ENCODE measurements at places on chromosomes 2 and 18. TPM values are rescaled to one million over a fixed set of nuclear protein-coding genes. Genes with fewer than 3 reads are reported as not detected.
A peak's percentile ranks its signal among the peaks of the same experiment; 100 is the strongest.

GRCh38 chr2:168471163-168471475, 15.0 kb downstream of the CERS6 start:
- no peaks in the 10 kb centered on the region for H3K4me1 ChIP-seq
- H3K27ac ChIP-seq: no peak overlapping the region
- H3K4me3 ChIP-seq: no peak overlapping the region
- DNase-seq: no peak
- H3K36me3 ChIP-seq: no peaks in the 10 kb centered on the region

- no peak overlapping the region for H3K4me3 ChIP-seq
- no peaks in the 10 kb centered on the region for H3K27me3 ChIP-seq
- no peak overlapping the region for H3K27ac ChIP-seq
- H3K4me1 ChIP-seq: no peaks in the 10 kb centered on the region
Observed at GRCh38 chr2:168169097-168169745, 78.2 kb downstream of the STK39 start.

Gene CRACDL
- total RNA-seq: 19.0 TPM

- H3K4me3 ChIP-seq: no peak overlapping the region
- no peak overlapping the region for H3K27ac ChIP-seq
Observed at GRCh38 chr2:32777714-32778113, 149.9 kb downstream of the TTC27 start.

GRCh38 chr2:186697536-186697935, 3.7 kb downstream of the FAM171B start:
- H3K27me3 ChIP-seq: no peaks in the 10 kb centered on the region
- H3K27ac ChIP-seq: no peak overlapping the region
- H3K36me3 ChIP-seq: no peaks in the 10 kb centered on the region
- no peak overlapping the region for H3K4me3 ChIP-seq
- H3K4me1 ChIP-seq: peaks cover 4% of the 10 kb centered on the region

GRCh38 chr2:118223511-118223991, 135.3 kb downstream of the INSIG2 start:
- DNase-seq: no peak
- H3K27me3 ChIP-seq: peaks cover 4% of the 10 kb centered on the region
- no peak overlapping the region for H3K27ac ChIP-seq
- no peaks in the 10 kb centered on the region for H3K36me3 ChIP-seq
- peaks cover 30% of the 10 kb centered on the region for H3K4me1 ChIP-seq

Gene ACMSD
- not detected for total RNA-seq

Gene GPR35
- total RNA-seq: 1.5 TPM

Gene RAB6C
- total RNA-seq: not detected

GRCh38 chr2:38315707-38316333, 61.3 kb downstream of the ATL2 start:
- no peak for DNase-seq
- H3K27ac ChIP-seq: no peak overlapping the region
- no peaks in the 10 kb centered on the region for H3K36me3 ChIP-seq
- H3K4me1 ChIP-seq: no peaks in the 10 kb centered on the region
- no peak overlapping the region for H3K4me3 ChIP-seq

- H3K4me1 ChIP-seq: no peaks in the 10 kb centered on the region
- H3K36me3 ChIP-seq: no peaks in the 10 kb centered on the region
- H3K27me3 ChIP-seq: no peaks in the 10 kb centered on the region
- DNase-seq: no peak
- no peak overlapping the region for H3K4me3 ChIP-seq
- no peak overlapping the region for H3K27ac ChIP-seq
Observed at GRCh38 chr18:44107187-44107586, 573.5 kb upstream of the SETBP1 start.

Gene MC5R
- total RNA-seq: not detected

GRCh38 chr2:43082111-43082894, 144.1 kb downstream of the ZFP36L2 start:
- no peaks in the 10 kb centered on the region for H3K27me3 ChIP-seq
- H3K4me1 ChIP-seq: peaks cover 87% of the 10 kb centered on the region
- no peak overlapping the region for H3K4me3 ChIP-seq
- peak; percentile 51 for DNase-seq

Gene DLGAP1
- 1.5 TPM for total RNA-seq

GRCh38 chr2:23603156-23603555, 218.2 kb downstream of the KLHL29 start:
- H3K27me3 ChIP-seq: no peaks in the 10 kb centered on the region
- H3K27ac ChIP-seq: no peak overlapping the region
- DNase-seq: no peak
- H3K36me3 ChIP-seq: no peaks in the 10 kb centered on the region

GRCh38 chr18:44093253-44093652, 587.4 kb upstream of the SETBP1 start:
- H3K4me3 ChIP-seq: no peak overlapping the region
- no peak overlapping the region for H3K27ac ChIP-seq
- DNase-seq: no peak
- no peaks in the 10 kb centered on the region for H3K27me3 ChIP-seq
- H3K4me1 ChIP-seq: no peaks in the 10 kb centered on the region

- DNase-seq: no peak
- no peak overlapping the region for H3K27ac ChIP-seq
- H3K4me1 ChIP-seq: no peaks in the 10 kb centered on the region
- no peak overlapping the region for H3K4me3 ChIP-seq
- no peaks in the 10 kb centered on the region for H3K36me3 ChIP-seq
Observed at GRCh38 chr2:116645155-116645554, 1169.3 kb upstream of the DDX18 start.

Gene UGT1A5
- total RNA-seq: not detected

DNA sequence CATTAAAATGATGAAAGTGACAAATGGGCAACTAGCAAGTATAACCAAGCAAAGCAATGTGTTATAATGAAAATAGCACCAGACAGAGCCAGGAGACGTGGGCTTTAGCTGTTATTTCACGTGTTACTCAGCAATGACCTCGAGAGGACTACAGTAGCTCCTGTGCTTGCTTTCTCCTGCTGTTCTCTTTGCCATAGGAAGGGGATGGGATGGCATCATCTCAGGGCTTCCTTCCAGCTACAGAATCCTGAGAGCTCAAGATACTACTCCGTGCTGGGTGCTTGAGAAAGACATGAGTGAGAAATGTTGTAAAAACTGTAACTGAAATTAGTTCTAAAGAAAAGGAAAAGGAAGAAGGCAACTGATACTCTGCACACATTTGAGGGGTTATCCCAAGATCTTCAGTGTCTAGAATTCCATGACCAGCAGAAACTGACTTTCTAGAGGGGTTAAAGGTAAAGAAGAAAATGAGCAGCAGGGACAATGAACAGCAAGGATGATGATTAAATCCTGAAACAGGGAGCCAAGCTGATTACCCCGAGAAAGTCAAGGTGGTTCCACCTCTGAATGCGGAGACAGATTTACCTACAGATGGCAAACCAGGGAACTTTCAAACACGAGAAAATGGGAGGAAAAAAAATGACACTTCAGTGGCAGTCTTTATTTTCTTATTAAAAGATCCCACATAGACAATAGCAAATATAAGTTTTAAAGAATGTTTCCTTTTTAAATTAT, 33.4 kb downstream of the GAREM1 start:
- no peaks in the 10 kb centered on the region for H3K27me3 ChIP-seq
- no peaks in the 10 kb centered on the region for H3K36me3 ChIP-seq
- H3K27ac ChIP-seq: no peak overlapping the region
- H3K4me1 ChIP-seq: peaks cover 53% of the 10 kb centered on the region
